ENCODE measurements at places on chromosomes 3 and 15.

DNA sequence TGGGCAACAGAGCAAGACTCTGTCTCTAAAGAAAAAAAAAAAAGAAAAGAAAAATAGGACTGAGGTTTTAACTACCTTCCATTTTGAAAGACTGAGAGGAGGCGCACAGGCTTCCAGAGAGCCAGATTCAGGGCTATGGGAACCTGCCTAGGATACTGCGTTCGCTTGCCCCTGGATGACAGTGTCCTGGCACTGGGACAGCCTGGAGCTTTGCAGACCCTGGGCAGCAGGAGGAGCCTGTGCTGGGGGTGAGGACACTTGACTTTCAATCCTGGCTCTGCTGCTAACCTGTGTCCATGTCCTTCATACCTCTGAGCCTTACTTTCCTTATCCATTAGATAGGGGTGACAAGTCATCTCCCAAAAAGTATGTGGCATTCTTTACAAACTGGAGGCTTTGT, 31.2 kb downstream of the CD276 start:
- DNase-seq, result no peak

GRCh38 chr3:11757929-11758328, 88.8 kb downstream of the TAMM41 start:
- no peak for DNase-seq

DNA sequence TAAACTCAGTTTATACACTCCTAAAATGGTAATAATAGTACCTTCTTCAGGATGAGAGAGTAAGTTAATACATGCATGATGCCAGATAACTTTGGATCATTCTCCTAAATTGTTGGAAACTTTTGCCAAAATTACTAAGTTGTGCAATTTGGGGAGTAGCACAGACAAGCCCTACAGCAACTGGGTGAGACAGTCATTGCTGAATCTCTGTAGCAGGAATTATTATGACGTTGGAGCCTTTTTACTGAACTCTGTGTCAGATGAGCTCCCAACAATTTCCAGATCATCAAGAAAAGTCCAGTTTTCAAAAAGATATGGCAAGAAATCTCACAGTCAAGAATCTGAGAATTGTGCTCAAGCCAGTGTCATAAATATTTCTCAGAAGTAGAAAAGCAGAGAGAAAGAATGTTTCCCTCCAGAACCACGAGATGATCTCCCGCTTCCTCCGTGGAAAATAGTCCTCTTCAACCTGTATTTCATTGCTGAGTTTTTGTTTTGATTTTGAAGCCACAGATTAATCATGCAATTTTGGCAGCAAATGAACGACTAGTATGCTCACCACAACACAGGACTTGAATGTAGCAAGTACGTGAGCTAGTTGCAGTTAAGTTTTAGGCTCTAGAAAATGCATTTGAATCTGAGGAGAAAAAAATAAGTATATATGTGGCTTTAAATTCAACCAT, 485.4 kb downstream of the CNTN6 start:
- DNase-seq, result no peak

DNA sequence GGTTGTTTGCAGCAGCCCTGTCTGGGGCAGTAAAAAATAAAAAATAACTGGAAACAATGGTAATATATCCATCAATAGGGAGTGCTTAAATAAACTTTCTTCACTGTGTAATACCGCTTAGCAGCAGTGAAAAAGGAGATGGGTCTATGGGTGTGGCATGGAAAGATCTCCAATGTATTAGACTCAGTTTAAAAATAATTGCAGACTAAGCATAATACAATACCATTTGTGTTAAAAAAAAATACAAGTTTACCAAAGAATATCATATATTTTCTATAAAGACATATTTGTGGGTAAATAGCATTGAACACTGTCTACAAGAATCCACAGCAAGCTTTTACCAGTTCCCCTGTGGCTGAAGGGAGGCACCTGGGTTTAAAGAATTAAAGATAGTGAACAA, 1.0 kb upstream of the ARHGEF3 start:
- no peak for DNase-seq

GRCh38 chr3:9903904-9904303, 1.3 kb downstream of the IL17RE start:
- DNase-seq, result no peak

- DNase-seq, result no peak
Measured at GRCh38 chr3:147099076-147099475, 307.3 kb downstream of the ZIC4 start.

DNA sequence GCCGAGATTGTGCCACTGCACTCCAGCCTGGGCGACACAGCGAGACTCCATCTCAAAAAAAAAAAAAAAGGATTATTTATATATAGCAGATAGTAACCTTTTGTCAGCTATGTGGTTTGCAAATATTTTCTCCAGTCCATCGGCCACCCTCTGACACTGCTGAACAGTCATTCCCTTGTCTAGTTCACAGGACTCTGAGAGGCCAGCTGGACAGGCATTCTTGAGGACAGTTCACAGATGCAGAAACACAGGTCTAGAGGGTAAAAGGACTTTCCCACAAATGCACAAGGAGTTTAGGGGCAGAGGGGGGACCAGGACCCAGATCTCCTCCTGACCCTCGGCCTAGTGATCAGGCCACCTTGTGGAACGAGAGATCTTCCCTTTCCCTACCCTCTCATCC, 7.5 kb upstream of the TMEM40 start:
- no peak for DNase-seq

DNA sequence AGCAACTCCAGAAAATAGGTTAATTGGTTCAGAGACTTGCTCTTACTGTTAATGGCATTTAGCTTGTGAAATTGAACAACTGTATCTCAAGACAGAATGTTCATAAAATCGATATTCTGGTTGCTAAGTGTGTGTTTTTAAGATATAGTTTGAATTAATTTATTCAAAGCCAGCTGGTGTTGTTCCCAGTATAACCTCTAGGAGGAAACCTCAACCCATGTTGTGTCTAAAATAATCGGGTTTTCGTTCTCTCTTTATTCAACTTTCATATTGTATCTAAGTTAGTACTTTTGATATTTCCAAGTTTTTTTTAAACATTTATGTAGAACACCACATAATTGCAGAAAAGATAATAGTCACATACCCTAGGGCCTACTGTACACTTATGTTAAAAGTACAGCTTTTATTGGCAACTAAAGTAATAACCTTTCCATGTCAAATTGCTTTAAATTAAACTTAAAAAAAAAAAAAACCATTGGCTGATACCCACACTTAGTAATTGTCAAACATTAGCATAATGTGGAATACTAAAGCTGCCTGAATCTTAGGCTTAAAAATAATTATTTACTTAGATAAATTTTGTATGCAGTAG, 90.9 kb downstream of the SAMMSON start:
- DNase-seq, result no peak

GRCh38 chr15:41575282-41575681, 16.3 kb downstream of the TYRO3 start:
- DNase-seq, result no peak

GRCh38 chr3:143951351-143951971, 20.2 kb upstream of the DIPK2A start:
- peak; percentile 29 for DNase-seq

DNA sequence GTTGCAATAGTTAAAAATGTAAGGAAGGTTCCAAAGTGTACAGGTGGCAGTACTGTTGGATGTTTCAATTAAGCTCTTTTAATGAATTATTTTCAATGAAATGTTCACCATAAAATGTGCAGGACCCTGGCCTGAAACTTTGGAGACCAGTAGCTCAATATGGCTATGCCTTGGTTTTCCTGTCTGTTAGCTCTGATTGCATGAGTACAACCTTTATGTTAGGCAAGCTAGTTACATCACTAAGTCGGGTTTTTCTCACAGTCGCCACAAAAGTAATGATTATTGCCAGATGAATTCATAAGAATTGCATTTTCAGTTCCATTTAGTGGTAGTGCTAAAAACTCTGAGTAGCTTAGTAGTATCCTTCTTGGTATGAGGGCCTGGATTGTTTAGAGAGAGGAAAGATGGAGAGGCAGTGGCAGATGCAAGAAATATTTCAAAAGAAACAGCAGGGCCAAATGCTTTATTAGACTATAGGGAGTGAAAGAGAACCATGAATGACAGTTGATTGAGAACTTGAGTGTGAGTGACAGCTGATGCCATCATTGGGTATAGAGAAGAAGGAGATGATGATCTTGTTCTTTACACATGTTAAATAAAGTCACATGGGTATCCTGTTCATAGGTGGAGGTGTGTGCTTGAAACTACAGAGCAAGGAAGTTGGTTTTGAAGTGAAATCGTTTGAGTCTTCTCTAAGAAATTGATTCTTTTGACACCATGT, 109.5 kb downstream of the AKAP13 start:
- no peak for DNase-seq

- no peak for DNase-seq
Measured at GRCh38 chr15:94547711-94548110, 316.4 kb downstream of the MCTP2 start.

- no peak for DNase-seq
Measured at GRCh38 chr3:135756106-135756668, 209.3 kb upstream of the PPP2R3A start.

DNA sequence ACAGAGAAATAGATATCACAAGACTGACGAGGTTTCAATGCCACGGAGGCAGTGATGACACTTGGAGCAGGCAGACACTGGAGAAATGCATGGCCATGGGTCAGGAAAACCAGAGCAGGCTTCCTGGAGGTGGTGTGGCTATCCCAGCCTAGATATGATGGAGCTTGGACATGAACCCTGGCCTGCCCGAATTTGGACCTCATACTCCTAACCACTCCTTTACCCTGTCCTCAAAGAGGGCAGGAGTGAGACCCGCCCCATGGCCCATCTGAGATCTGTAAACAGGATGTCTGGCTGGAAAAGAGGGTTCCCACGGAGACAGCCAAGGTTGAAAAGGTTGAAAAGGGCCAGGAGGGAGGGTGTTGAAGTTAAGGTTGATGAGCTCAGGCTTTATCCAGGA, 31.0 kb downstream of the CPN2 start:
- no peak for DNase-seq

DNA sequence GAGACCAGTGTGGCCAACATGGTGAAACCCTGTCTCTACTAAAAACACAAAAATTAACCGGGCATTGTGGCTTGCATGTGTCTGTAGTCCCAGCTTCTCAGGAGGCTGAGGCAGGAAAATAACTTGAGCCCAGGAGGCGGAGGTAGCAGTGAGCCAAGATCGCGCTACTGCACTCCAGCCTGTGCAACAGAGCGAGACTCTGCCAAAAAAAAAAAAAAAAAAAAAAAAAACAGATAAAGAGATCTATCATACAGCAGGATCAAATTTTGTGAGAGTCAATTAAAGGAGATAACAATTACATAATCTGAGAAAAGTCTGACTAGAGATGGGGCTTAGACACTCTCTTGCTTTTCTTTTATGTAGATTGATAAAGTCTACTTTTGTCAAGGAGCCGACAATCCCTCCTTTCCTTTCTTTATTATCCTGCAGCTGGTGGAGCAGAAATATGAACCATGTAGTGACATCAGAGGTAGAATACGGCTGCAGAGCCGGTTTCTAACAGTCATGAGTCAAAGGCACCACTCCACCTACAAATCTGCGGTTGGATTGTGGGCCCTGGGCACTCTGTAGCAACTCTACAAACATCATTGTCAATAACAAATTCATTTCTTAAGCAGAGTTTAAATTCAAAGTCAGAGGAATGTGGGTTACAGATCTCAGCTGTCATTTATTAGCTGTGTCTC, 9.0 kb downstream of the C2CD4A start:
- DNase-seq, result no peak

- DNase-seq, result peak; percentile 82
Measured at GRCh38 chr3:126679318-126679751, 24.4 kb upstream of the TXNRD3 start.

- no peak for DNase-seq
Measured at GRCh38 chr3:151724576-151725562, 8.9 kb upstream of the AADACL2 start.

DNA sequence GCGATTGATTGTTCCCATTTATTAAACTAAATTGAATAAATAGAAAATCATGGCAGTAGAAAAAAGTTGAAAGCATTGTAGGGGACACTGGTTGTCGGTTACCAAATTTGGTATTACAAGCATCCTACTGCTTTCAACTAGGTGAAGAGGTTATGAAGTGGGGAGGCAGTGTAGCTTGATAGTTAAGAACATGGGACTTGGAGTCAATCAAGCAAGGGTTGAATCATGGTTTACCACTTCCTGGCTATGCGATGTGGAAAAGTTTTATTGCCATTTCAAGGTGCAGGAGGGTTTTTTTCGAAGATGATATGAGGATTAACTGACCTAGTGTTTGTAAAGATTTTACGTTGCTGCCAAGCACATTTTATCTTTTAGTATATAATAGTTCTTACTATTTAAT, 318.2 kb upstream of the KCNH8 start:
- DNase-seq, result no peak

DNA sequence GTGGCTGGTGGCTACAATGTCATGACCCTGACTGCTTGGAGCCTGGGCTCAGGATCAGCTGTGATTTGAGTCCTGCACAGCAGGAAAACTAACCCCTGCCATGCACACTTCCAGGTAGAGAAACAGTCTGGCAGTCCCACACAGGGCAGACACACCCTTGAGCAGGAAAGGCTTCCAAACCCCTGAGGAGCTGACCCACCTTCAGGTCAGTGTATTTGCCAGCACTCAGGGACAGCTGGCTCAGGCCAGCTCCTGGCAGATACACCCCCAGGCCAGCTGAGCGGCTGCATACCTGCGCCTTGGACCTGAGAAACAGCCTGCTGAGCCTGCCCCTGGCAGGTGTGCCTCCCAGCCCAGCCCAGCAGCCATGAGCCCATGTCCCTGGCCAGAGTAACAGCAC, 22.2 kb upstream of the CDAN1 start:
- DNase-seq, result no peak

DNA sequence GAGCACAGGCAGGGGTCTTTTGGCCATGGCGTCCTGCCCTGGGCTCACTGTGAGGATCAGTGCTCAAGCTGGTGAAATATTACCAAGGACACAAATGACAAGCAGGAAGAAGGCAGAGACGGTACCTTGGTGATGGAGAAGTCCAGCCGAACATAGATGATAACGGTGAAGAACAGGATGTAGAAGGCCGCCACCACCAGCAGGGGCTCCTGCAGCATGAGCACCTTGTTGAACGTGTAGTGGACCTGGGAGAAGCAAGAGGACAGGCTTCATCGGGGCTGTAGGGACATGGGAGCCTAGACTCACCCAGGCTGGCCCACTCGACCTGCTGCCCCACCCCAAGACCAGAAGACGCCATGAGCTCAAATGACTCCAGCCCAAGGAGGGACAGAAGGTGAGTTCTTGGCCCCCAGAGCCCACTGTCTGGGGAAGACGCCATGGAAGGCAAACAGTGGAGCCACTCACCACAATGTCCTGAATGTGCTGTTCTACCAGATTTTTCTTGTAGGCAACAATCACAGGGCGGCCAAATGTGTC, 25.1 kb downstream of the RPN1 start:
- DNase-seq, result no peak

All from activated naive CD4-positive, alpha-beta T cell treated with Interleukin-2 at 50 U/mL for 16 hours (primary cell).